ENCODE measurements at places on chromosomes 1 and 21.

GRCh38 chr1:74690909-74691308 is 17.3 kb upstream of the ERICH3 start:
- DNase-seq, result no peak

GRCh38 chr21:30033441-30033840 is 93.6 kb upstream of the GRIK1 start:
- DNase-seq, result no peak

GRCh38 chr1:9615316-9616063 is 26.8 kb downstream of the TMEM201 start:
- DNase-seq, result peak; percentile 10

DNA sequence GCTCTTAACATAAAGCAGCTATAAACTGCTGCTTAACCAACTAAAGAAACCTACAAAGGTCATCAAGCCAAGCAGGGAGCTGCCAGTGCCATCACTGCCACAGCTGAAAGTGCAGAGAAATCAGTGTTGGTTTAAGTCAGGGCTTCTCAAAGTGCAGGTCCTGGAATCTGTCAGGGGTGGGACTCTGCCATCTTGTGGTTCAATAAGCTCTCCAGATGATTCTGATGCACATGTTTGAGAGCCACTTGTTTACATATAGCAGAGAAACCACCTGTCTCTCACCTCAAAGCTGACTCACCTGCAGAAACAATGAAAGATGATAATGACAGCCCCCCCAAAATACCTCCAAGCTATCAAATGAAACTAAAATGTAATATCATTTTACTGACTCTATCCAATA is 49.3 kb downstream of the SH3GLB1 start:
- DNase-seq, result no peak

DNA sequence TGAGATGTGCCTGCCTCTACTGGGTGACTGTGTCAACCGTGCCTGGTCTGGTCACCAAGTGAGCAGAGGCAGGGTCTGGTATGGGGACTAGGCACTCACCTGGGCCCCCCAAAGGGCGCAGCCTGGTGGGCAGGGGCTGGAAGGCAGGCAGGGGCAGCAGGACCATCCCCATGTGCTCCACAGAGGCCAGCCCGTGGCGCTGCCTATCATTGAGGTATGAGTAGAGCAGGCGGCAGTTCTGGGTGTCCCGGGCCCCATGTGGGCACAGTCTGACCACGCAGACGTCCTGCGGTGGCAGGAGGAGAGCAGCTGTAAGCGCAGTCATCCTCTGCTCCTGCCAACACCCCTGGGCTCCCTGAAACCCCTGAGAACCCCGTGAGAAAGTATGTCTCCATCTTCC is 23.7 kb downstream of the SPOCD1 start:
- no peak for DNase-seq

- no peak for DNase-seq
Measured at GRCh38 chr1:228371741-228372182, 34.9 kb downstream of the TRIM11 start.

- no peak for DNase-seq
Measured at GRCh38 chr1:80258659-80259058, 1252.1 kb upstream of the ADGRL4 start.

DNA sequence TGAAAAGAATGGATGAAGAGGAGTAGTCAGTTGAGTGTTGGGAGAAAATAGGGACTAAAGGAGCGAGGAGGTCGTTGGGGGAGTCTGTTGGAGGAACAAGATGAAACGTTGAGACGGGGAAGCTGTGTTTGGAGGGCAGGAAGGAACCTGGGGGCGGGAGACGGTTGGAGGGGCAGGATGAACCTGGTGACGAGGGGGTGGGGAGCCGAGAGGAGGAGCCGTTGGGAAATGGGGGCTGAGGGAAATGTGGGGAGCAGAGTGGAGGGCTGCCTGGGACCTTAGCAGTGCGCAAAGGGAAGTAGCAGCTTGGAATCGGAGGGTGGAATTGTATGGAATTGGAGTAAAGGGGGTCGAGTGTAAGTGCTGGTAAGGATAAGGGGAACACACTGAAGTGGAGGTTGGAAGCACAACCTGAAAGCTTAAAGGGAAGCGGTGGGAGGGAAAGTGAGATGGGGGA is 630 bp downstream of the MTF2 start:
- DNase-seq, result no peak
